Stimulated activated CD4-positive, alpha-beta T cell treated with anti-CD3 and anti-CD28 coated beads, TNF-alpha, amount 100 ng/mL, for 24 hours (primary cell): ENCODE measurements at places on chromosomes 2 and 18.

DNA sequence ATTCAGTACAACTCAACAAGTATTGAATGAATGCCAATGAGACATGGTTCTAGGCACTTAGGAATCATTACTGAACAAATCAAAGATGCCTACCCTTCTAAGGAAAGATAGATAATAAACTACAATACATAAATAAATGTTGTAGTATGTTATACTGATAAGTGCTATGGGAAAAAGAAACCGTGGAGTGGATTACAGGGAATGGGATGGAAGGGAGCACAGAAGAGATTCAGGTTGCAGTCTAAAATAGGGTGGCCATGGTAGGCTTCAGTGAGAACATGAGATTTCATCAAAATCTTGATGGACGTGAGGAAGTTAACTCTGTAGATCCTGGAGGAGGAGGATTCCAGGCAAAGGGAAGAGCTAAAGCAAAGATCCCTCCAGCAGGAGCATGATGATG lies 17.9 kb upstream of the CREB1 start:
- no peak for DNase-seq

DNA sequence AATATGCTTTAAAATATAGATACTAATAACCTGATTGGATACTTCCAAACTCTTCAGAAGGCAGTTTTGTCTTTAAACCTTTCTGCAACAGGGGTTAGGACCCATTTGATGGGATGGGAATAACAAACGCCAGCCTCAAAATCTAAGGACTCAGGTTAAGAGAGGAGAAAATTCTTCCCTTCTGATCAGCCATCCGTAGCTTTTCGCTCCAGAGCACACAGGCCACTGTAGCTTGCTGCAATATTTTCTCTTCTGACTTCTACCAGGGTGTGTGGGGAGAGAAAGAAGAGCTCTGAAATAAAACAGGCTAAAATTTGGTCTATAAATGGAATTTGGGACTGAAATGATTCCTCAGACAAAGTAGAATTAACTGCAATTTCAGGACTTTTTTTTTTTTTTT lies 95.1 kb downstream of the ALPK2 start:
- DNase-seq = no peak

GRCh38 chr2:20184067-20184938 lies 40.6 kb downstream of the SDC1 start:
- DNase-seq = no peak

DNA sequence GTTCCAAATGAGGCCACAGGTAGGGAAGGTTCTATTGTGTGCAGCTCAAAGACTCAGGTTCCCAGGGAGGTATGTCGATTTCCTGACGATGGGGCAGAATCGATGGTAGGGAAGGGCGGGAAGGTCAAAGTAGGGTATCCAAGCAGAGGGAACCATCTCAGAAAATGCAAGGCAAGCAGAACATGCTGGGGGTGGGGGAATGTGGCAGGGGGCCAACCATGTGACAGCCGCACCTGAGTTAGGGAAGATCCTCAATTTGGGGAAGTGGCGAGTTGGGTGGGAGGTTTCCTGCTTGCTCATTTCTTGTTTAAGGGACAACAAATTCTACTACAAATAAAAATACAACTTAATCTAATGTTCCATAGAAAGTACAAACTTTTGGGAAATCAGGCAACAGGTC lies 21.7 kb upstream of the GRP start:
- no peak for DNase-seq

DNA sequence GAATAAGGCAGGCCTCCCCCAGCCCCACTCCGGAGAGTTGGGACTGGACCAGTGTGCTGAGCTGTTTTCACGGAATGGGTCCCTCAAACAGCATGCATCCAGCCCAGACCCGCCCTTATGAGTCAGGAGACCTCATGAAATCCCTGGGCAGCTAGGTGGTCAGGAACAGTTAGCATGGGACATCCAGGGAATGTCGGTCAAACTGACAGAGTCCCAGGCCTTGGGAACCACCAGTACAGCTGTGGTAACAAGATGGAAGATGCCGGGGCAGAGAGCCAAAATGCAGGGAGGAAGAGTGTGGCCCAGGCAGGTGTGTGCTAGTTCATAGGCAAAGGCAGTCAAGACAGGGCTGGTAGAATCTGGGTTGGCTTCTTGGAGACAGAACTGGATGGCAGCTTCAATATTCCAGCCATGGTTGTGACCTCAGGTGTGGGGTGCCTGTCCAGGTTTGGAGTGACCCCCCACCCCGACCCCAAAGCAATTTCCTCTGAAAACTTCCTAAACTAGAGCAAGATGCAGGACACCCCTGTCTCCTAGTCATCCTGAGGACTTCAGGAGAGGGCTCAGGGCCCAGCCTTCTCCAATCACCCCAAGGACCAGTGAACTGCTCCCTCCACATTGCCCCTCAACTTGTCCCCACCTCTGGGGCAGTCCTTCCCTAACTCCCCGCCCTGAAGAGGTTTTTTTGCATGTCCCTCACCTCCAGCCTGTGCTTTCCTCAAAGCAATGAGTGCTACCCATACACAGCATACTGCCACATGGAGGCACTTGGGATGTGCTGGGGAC lies 46.5 kb downstream of the KCNIP3 start:
- DNase-seq = no peak

- no peak for DNase-seq
These were observed 12.7 kb downstream of the TTC39C start for GRCh38 chr18:24027156-24027827.
